ENCODE measurements at places on chromosomes 6 and 20.

- no peak for DNase-seq
Measured at GRCh38 chr6:133637874-133638273, 251.0 kb upstream of the TCF21 start.

DNA sequence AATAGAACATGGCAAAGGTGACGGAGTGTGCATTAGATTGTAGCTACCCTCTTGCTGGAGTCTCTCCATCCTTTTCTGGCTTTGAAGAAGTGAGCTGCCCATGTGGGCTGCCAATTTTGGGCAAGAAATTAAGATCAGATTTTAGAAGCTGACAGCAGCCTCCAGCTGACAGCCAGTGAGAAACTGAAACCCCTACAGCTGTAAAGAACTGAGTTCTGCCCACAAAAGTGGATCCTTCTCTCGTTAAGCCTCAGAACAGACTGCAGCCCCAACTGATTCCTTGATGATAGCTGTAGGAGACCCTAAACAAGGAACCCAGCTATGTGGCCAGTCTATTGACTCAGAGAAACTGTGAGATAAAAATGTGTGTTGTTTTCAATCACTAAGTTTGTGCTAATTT is 134.1 kb downstream of the CD109 start:
- DNase-seq: no peak

- no peak for DNase-seq
Measured at GRCh38 chr6:10742251-10742650, 5.4 kb upstream of the TMEM14B start.

DNA sequence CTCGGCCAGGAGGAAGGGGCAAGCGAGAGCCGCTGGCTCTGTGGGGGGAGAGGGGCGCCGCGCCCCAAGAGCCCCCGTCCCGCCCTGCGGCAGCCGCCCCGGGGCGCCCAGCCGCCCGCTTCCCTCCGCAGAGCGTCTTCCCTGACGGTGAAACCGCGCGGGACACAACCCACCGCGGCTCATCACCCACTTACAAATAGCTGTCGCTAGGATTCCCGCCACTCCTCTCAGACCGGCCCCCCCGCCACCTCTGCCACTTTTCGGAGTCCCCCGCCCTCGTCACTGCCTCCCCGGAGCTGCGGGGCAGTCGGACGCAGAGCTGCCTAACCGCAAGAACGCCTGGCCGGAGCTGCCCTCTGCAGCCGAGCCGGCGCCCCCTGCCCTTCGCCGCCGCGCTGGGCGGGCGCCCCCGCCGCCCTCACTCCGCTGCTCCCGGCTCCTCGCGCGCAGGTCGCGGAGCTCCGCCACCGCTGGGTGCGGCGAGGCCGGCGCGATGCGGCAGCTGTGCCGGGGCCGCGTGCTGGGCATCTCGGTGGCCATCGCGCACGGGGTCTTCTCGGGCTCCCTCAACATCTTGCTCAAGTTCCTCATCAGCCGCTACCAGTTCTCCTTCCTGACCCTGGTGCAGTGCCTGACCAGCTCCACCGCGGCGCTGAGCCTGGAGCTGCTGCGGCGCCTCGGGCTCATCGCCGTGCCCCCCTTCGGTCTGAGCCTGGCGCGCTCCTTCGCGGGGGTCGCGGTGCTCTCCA is at the start of gene SLC35D3:
Gene SLC35D3, plus strand, starts transcription at position 366 of the 749 bp plus-strand sequence. Its CDS starts 128 bp downstream, at position 494.
- no peak for DNase-seq

GRCh38 chr20:51388227-51388626 is 154.3 kb downstream of the NFATC2 start:
- no peak for DNase-seq

DNA sequence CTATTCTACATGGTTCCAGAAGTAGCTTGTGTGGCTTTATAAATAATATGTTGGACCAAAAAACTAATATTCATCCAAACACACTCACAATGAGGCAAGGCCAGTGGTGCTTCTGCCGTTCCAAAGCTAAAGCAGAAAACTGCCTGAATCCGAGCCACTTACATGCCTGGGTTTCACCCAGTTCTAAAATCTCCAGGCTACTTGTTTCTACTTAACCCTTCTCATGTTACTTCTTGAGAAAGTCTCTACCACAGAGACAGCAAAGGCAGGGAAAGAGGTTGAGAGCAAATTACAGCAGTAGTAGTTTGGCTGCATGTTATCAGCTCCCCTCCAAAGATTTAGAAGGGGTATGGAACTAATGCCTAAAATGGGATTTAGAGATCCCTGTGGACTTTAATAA is 62.0 kb downstream of the FAXC start:
- no peak for DNase-seq

DNA sequence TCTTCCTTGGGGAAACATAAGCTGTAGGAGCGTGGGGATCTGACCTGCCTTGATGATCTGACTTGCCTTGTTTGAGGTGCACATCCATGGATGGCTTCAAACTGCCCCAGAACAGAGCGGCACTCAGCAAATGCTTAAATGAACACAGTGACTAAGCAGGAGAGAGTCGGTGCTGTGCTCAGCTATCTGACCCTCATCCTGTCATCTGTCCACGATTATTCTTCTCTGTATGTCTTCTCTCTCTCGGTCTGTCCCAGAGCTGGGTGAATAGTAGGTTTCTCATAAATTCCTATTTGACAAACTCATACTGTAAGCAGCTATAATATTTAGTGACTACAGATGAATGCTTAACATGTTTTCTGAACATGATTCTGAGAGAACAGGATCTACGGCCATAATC is 37.3 kb downstream of the TRAM2 start:
- DNase-seq: no peak

GRCh38 chr6:151205721-151206600 is 33.8 kb upstream of the AKAP12 start:
- no peak for DNase-seq

DNA sequence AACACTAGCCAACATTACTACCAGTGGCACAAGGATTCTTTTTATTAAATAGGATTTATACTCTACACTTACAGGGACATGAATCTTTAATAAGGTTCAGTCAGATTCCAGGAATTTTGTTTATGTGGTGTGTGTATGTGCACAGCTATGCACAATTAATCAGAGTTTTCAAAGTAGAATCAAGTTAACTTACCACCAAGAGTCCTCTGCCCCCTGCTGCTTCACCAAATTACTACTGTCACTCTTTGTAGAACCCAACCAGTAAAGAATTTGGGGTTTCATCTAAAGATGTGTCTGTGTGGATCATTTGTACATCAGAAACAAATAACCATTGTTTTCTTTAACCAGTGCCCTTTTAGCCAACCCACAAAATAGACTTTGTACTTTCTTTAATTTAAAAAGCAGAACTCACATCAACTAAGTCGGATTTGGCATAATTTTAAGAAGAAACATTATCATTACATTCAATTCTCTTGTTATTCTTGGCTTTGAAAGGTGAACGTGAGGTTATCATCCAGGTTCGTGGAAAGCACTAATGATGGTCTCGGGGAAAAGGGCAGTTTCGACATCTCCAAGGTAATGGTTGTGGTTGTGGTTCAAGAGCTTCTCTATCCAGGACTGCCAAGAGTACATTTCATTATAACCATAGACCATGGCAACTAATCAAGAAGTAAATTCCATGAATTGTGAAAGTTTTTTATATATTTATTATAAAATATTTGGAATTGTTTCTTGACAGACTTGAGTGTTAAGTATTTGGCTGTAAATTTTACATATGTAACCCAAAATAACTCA is 514.3 kb upstream of the ID4 start:
- DNase-seq: no peak

DNA sequence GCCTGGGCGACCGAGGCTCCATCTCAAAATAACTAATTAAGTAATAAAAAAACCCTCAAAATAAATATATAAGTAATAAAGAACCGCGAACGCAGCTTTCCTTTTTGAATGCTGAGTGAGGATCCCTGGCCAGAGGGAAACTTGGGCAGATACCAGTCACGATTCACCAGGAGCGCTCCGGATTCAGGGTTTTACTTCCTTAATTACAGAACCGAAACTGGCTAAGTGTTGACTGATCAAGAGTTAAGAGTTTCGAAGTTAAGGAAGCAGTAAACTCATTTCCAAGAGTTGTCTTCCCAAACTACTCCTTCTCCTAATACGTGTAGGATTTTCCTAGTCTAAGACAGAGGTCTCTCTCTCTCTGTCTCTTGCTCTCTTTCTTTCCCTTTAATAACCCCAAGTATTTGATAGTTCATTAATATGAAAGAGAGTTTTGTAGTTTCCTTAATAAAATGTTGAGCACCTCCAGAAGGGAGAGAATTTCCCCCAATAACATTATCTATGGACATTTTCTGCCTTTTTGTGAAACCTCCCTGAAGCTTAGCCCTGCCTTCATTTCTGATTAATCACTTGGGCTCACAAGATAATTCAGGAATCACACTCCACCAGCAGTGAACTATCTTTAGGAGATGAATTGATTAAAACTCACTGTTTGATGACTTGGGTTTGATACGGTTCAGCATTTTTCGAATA is 61.4 kb upstream of the ZNF217 start:
- DNase-seq: no peak

DNA sequence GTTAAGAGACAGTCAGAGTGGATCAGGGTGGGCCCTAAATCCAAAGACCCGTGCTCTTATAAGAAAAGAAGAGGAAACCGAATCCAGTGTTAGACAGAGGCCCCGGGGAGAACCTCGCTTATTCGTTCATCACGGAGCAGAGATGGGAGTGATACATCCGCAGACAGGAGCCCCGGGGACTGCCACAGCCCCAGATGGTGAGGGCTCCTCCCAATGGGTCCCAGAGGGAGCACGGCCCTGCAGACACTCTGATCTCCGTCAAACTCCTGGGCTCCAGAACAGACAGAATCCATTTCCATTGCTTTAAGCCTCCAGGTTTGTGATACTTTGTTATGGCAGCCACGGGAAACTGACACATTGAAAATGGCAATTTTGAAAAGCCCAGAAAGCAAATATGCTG is 47.0 kb downstream of the CDH4 start:
- no peak for DNase-seq

- no peak for DNase-seq
Measured at GRCh38 chr6:78925317-78925716, 58.0 kb downstream of the IRAK1BP1 start.

DNA sequence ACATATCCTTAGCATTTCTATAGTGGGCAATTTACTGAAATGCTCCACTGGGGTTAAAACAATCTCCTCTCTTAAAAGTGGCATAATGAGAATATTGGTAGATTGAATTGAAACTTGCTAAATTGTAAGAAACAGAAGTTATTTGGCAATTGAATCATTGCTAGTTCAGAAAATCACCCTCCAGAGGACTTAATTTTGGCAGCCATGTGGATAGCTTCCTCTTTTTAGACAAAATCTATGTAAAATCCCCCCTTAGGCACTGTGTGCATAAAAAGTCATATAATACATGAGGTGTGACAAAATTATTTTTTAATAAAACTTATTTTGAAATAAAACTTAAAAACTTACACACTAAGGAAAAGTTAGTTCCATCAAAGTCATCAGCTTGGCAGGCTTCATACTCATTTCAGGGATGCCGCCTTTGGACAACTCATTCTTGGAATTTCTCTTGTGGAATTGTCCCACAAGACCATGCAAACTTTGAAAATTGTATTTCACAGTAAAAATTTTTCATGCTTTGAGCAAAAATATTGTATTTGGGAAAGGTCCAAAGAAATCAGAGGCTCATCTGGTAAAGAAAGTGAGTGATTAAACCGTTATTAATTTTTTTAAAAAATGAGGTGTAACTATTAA is 473.0 kb downstream of the BCKDHB start:
- DNase-seq: no peak

DNA sequence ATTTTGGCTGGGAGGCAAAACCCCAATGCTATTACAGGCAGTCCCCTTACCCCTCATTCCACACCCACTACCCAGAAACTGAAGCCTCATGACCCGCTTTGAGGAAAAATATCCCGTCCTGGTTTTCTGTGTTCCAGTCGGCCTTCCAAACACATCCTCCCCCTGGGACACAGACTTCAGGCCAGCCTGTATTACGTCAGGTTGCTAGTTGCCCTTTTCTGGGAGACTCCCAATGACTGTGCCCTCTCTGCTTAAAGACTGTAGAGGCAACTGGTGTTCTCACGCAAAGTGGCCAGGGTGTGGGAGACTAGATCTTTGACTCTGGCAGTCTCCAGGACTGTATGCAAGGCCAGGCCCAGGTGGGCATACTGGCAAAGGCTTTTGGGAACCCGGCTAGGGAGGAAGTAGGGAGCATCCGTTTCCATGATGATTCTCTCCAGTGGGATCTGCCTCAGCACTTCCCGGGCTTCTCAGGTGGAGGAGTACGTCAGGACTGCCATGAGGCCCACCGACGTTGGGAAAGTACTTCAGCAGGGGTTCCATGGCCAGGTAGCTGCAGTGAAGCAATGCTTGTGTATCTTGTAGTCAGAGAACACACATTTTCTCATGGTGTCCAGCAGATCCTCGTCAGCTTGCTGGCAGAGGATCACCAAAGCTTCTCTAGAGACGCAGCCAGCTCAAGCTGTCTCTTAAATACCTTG is 34.9 kb downstream of the DYNLT1 start:
- DNase-seq: no peak

DNA sequence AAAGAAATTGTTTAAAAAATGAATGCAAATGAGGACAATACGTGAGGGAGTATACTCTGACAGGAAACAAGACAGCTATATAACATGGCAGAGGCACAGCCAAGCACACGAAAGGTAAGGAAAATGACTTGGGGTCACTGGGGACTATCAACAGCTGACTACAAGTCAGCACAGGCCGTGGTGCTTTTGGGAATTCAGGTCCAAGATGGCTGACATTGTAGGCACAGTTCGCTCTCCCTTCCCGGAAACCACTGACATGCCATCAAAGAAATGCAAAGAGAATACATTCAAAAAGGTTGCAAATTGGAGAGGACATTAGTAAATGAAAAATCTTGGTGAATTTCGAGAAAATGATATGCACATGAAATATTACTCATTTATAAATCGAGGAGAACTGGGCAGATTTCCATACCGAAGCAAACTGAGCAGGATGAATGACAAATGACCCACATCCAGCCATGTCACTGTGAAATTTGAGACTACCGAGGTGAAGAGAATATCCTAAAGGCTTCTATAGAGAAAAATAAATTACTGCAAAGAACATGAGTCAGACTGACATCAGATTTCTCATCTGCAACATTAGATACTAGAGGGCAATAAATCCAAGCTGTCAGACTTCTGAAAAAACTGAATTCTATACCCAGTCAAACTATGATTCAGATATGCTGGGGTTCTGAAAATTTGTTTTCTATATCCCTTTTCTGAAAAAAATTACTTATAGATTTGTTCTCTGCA is 391.1 kb downstream of the BTBD9 start:
- DNase-seq: no peak

- DNase-seq: no peak
Measured at GRCh38 chr6:17193106-17193775, 87.9 kb upstream of the RBM24 start.
